Stimulated activated CD4-positive, alpha-beta T cell treated with anti-CD3 and anti-CD28 coated beads, Interleukin-15, amount 100 ng/mL, for 1 hour (primary cell): ENCODE measurements at places on chromosomes 6 and 20.

DNA sequence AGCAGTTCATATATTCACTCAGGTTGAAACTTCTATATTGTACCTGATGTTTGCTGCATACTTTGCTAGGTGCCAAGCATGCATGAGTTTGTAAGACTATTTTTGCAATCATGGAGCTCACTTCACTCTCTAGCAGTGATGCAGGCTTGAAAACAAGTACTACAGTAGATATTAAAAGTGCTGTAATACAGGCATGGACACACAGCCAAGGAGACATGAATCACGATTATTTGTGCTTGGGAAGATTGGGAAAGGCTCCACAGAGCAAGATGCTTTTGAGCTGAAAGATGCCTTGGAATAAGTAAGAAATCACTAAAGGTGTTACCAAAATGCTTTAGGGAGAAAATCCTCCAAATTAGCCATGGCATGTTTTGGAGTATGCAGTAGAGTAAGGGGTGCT is 427.4 kb downstream of the UTRN start:
- no peak for DNase-seq

- DNase-seq: no peak
Observed at GRCh38 chr20:36540551-36541211, 638 bp upstream of the MYL9 start.

- no peak for DNase-seq
Observed at GRCh38 chr6:128632131-128632530, 111.7 kb upstream of the PTPRK start.

GRCh38 chr6:7052443-7053011 is 55.2 kb upstream of the RREB1 start:
- DNase-seq: no peak

- no peak for DNase-seq
Observed at GRCh38 chr20:60299951-60300350, 341.7 kb downstream of the CDH26 start.

DNA sequence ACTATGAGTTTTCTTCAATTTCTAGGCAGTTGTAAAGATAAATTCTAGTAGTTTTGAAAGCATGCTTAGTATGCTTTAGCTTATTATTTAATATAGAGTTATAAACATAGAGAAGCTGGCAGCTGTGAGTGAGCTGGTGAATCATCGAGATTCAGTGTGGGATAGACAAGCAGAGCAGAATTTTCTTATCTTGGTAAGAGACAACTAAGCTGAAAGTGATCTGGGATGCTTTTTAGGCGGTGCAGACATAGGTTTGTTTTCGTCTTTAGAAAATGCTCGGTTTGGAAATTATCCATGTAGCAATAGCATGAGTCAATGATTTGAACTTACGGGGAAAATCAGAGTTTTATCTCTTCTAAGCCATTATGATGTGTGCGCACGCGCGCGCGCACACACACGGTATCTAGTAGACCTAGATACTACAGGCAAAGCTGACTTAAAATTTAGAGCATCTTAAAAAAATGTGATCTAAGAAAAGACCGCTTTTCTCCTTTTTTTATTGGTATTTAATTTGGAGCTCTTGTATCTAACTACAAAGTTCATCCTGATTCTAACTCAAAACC is 128.3 kb upstream of the MAP3K7 start:
- no peak for DNase-seq

- DNase-seq: no peak
Observed at GRCh38 chr6:170404036-170404435, 97.5 kb downstream of the FAM120B start.

- DNase-seq: no peak
Observed at GRCh38 chr20:44362466-44362940, 7.0 kb downstream of the HNF4A start.

- DNase-seq: no peak
Observed at GRCh38 chr6:118501765-118502164, 46.3 kb upstream of the PLN start.

DNA sequence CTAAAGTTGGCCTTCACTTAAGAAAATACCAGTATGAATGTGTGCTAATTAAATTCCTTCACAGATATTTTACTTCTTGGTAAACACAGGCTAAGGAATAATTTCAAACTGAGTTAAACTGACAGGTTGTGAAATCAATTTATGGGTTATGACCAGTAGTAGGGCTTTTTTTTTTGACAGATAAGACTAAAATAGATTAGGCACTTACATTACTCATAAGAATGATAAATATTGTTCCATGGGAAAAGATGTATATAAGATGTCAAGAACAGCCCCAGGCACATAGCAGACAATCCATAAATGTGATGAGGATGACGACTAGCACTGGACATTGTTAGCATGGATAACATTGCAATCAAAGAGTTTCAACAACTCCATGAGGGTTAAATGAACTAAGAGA is 22.9 kb downstream of the NT5E start:
- no peak for DNase-seq

DNA sequence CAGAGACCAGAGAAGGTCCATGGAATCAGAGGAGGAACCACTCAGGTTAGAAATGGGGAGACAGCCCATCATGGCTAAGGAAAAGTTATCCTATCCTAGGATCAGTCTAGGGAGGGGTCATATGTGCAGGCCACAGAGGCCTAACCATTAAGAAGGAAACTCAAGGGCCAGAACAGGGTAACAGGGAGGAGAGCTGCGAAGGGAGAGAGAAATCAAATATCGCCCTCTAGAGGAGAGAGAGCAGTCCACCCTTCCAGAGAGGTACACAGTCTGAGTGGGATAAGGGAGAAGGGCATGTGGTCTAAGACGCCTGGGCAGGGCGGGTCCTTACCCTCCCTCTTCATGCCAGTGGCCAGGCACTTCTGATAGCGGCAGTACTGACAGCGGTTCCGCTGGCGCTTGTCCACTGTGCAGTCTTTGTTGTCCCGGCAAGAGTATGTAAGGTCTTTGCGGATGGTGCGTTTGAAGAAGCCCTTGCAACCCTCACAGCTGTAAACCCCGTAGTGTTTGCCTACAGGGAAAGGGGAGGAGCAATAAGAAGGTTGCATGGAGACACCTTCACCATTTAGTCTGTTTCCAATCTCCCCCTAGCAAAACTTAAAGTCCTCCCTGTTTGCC is 2.9 kb downstream of the RXRB start:
- no peak for DNase-seq

- no peak for DNase-seq
Observed at GRCh38 chr6:137277971-137278637, 58.9 kb upstream of the IFNGR1 start.

- no peak for DNase-seq
Observed at GRCh38 chr6:2221726-2222274, 23.6 kb downstream of the GMDS start.

DNA sequence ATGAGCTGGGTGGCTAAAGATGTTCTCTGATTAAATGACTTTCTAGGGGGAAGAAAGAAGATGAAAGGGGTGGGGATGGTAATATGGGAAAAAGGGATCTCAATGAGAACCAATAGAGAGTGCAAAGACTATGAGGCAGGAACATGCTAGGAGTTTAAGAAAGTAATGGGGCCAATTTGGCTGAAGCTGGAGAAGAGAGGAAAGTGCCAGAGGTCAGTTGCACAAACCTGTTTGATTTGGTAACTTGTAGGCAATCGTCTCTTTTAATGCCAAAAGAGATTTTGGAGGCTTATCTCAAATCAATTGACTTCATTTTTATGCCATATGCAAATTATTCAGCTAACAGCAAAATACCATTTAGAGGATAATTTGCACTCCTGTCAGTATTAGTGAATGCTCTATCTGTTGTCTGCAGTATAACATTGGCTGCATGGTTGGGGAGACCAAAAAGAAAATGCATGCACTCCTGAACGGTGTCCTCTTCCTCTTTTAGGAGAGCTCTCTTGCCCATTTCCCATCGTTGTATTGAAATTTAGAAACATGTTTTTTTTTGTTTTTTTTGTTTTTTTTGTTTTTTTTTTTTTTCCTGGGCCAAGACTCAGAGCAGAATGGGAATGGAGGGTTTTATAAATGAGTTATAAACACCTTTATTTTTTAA is 193.9 kb downstream of the BTBD3 start:
- no peak for DNase-seq

- DNase-seq: no peak
Observed at GRCh38 chr20:34569598-34569997, 11.1 kb downstream of the MAP1LC3A start.

DNA sequence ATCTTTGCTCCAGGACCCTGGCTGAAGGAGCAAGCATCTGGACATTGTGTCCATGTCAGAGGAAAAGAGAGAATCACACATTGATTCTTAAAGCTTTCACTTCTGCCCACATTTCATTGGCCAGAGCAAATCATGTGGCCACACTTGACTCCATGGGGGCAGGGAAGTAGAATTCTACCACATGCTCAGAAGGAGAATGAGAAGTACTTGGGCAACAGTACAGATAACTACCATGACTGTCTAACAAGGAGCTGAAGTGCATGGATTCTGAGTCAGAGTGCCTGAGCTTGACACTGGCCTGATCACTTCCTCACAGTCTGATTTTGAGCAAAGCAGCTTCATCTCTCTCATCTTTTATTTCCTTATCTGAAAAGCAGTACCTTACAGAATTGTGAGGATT is 38.6 kb downstream of the GHRH start:
- no peak for DNase-seq

DNA sequence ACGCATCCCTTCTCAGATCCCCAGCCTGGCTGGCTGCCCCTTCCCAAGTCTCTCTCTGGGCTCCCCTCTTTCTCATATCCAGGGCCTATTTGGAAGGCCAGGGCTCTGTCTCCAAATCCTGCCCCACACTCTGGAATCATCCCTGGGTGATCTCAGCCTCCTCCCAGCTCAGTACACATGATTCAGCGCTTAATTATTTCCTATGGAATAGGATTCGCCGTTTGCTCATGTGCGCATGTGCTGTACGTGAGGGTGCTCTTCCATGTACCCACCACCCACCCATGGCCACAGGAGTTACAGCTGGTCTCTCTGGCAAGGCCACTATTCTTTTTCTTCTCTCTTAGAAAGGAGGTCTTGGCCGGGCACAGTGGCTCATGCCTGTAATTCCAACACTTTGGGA is 81.7 kb upstream of the FOXP4 start:
- no peak for DNase-seq

DNA sequence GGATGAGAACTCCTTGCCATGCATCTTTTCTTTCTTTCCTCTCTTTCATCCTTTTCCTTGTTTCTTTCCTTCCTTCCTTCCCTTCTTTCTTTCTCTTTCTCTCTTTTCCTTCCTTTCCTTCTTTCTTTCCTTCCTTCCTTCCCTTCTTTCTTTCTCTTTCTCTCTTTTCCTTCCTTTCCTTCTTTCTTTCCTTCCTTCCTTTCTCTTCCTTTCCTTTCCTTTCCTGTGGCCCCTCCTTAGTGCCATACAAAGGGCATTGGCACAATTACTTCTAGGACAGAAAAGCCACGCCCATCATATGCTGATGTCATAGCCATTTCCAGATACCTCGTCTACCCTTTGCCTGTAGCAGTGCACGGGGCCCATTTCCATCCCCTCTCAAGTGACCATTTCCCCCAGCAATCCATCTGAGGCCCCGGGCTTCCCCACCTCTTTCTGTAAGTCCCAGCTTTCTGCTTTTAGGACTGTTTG is 2.2 kb upstream of the CENPB start:
- DNase-seq: no peak
